ENCODE measurements at places on chromosomes 4 and X. TPM values are rescaled to one million over a fixed set of nuclear protein-coding genes. Genes with fewer than 3 reads are reported as not detected.

Gene C4orf54
- not detected for total RNA-seq

Gene AMTN
- total RNA-seq = not detected

Gene ZNF732
- not detected for total RNA-seq

Gene LUZP4
- not detected for total RNA-seq

Gene PPP1R3F
- 3.4 TPM for total RNA-seq

Gene SYNPO2
- not detected for total RNA-seq

Gene HERC6
- total RNA-seq = 9.9 TPM

Gene PNCK
- 0.30 TPM for total RNA-seq

- DNase-seq = peak; percentile 11
These were observed 3.4 kb downstream of the SAT1 start for GRCh38 chrX:23786268-23786815.

DNA sequence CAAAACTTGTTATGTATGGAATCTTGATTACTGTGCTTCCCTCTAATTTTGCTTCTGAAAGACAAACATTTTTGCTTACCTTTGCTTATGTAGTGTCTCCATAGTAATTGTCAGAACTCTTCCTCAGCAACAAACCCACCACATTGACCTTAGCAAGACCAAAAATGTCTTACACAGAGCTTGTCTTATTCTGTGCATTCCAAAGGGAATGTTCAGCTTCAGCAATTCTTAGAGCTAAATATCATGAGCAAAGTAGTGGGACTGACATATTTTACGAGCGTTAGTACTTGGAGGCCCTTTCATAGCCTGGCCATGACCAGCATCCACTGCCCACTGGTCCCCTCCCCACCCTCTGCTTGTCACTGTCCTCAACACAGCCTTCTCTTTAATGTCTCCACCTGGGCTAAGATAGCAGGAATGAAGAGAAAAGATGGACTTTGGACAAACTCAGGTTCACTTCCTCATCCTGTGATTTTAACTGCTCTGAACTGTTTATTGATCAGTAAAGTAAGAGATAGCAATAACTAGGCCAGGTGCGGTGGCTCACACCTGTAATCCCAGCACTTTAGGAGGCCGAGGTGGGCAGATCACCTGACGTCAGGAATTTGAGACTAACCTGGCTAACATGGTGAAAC lies 15.5 kb upstream of the SH3D19 start:
- DNase-seq = no peak

DNA sequence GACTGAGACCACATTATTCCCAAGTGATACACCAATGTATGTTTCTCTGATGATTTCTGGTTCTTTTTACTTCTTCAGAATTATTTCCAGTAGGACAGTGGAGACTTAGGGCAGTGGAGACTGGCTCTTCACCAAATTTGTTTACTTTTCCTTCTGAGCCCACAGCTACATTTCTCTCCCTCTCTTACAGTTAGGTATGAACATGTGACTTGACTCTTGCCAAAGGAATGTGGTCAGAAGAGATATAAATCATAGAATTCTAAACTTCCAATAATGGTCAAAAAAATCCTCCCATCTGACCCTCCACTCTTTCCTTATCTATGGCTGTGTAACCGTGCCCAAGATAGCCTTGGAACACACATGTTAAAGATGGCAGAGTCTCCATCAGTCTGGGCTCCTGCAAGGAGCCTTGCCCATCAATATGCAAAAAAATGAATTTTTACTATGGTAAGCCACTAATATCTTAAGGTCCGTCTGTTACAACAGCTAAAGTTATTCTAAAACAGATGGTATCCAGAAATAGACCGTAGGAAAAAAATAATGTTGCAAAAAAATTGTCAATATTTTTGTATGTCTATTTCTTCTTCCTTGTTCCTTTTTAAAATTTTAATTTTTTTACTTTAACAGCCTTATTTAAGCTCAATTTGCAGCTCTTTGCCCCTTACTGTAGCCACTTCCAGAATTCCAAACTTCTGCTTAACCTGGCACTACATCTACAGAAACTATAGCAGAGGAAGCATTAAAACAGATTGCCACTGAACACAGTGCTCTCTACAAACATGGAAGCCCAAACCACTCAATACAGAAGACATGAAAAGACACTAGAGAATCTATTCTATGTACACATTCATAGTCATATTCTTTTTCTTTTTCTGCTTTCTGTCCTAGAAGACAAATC lies 260.7 kb downstream of the COL25A1 start:
- no peak for DNase-seq

DNA sequence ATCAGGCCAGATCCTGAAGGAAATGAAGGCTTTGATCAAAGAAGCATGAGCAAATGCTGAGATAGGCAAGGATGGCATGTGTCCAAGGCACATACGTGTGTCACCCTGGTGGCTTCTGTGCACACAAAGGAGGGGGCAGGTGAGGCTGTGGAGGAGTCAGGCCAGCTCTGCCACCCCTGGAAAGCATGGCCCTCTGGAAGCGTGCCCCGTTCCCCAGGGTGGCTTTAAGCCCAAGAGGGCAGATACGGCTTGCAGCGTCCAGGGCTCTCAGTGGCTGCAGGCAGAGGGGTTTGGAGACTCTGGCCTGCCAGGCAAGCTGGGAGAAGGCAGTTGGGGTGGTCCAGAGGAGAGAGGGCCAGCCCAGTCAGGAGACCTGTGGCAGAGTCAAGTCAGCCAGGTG lies 25.6 kb downstream of the PNMA6E start:
- no peak for DNase-seq

DNA sequence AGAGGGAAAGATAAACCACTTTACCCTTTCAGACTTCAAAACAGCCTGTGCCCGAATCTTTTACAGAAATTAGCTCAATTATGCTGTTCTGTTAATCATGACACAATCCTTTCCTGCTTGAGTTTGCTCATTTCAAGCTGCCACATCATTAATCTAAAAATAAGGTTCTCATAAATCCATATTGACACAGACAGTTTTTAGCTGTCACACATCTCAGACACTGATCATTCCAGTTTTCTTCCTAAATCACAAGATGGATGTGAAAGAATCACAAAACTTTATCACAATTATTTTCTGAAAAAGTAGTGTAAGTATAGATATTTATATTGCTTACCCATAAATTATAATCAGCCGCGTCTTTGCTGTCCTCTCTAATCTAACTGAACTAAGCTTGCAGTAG lies 27.9 kb upstream of the AMELX start:
- no peak for DNase-seq

DNA sequence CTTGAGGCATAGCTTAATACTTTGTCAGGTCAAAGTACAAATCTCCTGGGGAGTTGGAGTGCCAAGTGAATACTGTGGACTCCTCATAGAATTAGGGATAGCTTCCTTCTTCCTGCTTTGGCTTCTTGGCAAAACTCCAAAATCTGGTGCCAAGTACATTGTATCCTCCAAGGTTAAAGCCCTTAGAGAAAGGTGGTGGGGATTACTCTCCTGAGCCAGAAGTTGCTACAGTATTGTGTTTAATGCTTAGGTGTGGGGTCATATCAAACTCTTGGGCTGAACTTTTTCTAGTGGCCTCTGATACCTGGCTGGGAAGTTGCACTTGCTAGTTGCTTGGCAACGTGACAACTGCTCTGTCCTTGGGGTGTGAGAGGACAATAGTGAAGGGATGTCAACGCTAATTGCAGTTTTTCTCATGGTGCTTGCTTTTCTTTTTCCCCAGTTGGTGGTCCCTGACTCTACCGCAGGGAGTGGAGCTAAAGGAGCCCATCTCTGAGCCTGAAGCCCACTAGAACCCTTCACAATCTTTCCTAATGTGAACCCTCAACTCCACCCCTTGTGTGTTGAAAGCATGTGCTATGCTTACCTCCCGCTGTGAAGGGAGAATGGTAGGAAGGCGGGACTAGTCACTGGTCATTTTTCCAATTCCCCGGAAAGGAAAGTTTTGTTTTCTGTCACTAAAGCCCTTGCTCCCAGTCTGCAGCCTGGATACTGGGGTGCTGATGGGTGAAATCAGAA lies 35.5 kb downstream of the DLG3 start:
- no peak for DNase-seq

DNA sequence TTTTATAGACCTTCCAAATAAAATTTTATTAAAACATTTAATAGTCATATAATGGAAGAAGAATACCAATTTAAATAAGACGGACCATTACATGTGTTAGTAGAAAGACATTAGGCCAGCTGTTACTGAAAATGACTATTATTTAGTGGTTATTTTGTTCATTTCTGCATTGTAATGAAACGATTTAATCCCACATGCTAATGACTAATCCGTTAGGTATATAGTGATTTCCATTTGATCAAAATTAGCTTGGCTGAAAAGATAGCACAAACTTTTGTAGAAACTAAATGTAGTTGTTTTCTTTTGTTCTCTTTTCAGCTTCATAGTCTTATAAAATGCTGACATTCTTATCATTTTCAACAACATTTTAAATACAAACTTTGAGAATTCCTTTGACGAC lies 556.1 kb upstream of the TENM3 start:
- no peak for DNase-seq

GRCh38 chrX:30141966-30142365 lies 73.4 kb upstream of the MAGEB2 start:
- peak; percentile 6 for DNase-seq

- no peak for DNase-seq
These were observed 260.2 kb downstream of the UNC5C start for GRCh38 chr4:95288552-95288951.

GRCh38 chr4:11565213-11565612 lies 136.5 kb upstream of the HS3ST1 start:
- no peak for DNase-seq

DNA sequence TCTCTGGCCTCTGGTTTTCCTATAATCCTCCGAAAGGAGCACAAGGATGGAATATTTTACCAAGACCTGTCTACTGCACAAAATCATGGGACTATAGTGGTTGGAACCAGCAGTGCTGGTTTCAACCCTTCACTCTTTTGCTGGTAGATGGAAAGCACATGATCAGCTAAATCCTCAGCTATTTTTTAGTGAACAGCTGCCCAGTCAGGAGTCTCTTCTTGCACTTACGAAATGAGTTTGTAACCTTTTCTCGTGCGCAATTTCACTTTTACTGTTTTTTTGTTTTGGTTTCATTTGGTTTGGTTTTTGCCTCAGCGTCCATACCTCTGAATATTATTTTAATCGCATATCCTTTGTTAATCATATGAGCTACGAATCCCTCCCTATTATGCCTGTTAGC lies 418.5 kb upstream of the CPEB2 start:
- DNase-seq = no peak

- DNase-seq = no peak
These were observed 1587.9 kb upstream of the ADGRL3 start for GRCh38 chr4:59612235-59612634.

DNA sequence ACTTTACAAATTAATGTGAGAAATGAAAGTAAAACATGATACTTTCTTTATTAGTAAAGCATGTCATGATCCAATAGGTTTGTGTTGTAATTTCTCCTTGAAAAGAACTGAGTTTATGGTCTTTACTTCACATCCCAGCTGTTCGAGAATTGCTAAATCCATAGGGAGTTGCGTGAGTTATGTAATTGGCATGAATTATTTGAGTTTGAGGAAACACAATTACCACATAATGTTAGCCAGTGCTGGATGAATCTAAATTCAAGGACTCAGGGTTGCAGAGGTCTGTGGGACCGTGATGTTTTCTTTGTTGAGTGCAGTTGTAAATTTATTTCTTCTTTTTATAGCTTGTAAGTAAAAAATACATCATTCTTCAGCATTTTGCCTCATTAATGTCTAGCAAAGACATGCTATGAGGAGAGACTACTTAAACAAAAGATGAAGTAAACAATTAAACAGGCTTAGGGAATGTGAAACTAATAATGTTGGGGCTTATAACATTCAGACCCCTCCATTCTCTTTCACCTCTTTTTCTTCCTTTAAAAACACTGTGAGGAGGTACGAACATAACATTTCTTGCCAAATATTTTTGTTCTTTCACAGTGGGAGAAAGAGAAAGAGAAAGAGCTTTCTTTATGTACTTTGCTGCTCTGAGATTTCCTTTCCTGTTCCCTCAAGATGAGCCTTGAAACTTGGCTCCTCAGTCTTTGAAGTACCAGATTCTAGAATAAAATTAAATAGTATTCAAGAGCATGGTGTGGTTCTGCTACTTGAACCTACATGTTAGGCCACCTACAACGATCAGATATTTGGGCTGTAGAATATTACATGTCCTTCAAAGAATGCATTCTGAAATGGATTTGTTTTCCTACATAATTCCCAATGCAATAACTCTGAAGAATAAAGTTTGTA lies 159.6 kb upstream of the ANK2 start:
- DNase-seq = no peak

DNA sequence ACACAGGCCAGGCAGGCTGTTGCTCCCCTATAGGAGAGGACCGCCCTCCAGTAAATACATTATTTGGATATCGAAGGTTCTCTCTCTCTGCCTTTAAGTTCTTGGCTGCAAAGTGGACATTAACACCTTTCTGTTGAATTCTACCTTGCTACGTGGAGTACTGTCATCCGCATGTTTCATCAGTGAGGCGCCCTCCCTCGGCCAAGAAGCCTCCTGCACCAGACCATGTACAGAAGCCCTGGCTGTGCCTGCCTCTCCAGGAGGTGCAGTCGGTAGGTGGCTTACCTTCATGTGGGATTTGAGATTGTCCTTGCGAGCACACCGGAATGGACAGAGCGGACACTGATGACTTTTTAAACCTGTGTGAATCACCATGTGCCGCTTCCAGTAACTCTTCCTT lies 46.7 kb downstream of the ZNF827 start:
- DNase-seq = no peak

DNA sequence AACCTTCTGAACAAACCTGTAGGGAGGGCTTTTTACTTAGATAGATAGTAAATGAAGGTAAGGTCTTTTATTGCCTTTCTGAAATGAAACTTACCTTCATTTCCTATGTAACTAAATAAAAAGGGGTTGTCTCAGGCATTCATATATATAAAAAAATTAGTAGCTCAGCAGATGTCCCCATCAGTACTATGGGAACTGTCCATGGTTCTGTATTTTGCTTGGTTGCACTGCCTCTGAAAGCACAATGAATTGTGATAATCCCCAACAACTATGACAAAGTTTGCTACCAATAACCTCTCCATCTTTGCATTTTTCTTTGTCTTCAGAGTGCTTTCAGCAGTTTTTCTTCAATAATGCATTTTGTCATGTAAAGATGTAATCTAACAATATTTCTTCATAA lies 222.4 kb downstream of the SLIT2 start:
- no peak for DNase-seq

GRCh38 chrX:11579636-11580600 lies 85.8 kb downstream of the ARHGAP6 start:
- no peak for DNase-seq
